ENCODE measurements at places on chromosomes 13 and 19.

DNA sequence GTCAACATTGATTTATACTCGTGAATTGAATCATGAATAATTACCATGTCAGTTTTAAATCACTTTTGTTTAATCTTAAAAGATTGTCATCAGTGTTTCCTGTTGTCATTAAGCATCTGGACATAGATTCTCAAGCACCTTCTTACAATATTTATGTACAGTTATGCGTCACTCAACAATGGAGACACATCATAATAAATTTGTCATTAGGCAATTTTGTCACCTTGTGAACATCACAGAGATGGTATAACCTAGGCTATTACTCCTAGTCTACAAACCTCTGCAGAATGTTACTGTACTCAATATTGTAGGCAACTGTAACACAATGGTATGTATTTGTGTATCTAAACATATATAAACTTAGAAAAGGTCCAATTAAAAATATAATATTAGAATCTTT, 2130.9 kb upstream of the PCDH20 start:
- no peak for DNase-seq

GRCh38 chr13:113077953-113078901, 27.4 kb upstream of the F7 start:
- DNase-seq, result no peak

DNA sequence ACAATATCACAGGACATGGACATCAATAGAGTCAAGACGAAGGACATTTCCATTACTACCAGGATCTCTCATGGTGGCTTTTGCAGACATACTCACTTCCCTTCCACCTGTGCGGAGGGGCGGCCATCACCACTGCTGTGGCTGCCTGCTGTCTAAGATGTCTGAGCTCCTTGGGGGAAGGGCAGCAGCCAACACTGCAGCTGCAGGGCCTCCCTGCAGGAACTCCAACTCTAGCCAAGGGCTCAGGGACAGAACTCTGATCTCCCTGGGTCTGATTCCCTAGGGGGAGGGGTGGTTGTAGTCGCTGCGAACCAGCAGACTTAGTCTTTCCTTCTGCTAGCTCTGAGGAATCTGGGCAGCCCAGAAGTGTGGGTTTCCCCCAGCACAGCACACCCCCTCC, 78.9 kb upstream of the ANKRD10 start:
- no peak for DNase-seq

GRCh38 chr13:98103531-98103930, 39.4 kb upstream of the FARP1 start:
- no peak for DNase-seq

DNA sequence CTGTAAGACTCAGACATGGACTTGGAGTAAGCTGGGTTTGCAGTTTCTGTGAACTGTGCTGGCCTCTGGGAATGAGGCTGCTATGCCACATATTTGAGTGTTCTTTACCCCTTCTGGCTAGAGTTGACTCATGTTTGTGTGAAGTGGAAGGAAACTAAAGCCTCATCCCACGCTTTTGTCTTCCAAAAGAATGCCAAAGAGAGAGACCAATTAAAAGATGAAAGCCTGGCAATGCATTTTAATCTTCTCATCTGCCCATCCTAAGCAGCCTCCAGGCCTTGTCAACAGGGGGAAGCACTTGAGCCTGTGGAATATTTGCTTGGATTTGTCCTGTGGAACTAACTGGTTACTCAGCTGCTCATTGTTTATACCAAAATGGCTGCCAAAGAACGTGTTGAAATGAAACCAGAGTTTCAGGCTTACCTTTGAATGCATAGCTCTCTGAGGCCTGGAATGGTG, 49.1 kb downstream of the LMO7 start:
- no peak for DNase-seq
